ENCODE measurements at places on chromosomes 7 and 10. TPM values are rescaled to one million over a fixed set of nuclear protein-coding genes. Genes with fewer than 3 reads are reported as not detected.

DNA sequence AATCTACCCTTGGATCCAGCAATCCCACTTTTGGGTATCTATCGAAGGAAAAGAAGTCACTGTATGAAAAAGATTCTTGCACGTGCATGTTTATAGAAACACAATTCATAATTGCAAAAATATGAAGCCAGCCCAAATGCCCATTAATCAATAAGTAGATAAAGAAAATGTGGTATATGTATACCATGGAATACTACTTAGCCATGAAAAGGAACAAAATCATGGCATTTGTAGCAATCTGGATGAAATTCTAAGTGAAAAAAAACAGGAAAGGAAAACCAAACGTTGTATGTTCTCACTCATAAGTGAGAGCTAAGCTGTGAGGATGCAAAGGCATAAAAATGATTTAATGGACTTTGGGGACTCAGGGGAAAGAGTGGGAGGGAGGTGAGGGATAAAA, 18.2 kb upstream of the CASD1 start:
- no peak for DNase-seq

The MLXIPL gene
- total RNA-seq = not detected

The HYAL4 gene
- not detected for total RNA-seq

DNA sequence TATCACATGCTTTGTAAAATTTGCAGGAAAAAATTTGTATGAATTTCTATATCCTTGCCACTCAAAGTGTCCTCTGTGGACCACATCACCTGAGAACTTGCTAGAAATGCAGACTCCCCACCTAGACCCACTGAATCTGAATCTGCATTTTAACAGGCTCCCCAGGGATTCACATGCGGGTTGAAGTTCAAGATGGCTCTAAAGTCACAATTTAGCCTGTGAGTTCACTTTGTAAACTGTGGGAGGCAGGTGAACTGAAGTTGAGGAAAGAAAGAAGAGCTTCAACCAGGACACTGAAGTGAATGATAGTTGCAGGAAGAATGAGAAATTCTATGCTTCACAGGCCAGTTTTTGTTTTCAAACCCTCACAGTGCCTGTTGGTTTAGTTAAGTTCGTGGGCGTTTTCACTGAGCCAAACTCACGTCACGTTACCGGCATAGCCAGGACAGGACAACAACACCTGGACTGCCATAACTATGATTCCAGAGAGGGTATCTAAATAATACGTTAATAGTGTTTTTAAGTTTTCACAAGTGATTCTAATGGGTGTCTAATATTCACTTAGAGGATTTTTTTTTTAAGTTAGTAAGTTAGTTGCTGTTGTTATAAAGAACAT, 240.0 kb downstream of the PHTF2 start:
- DNase-seq = no peak

All from G401 (cell line).